Islet precursor cell (in vitro differentiated cells): ENCODE measurements at places on chromosomes 2 and 18.

DNA sequence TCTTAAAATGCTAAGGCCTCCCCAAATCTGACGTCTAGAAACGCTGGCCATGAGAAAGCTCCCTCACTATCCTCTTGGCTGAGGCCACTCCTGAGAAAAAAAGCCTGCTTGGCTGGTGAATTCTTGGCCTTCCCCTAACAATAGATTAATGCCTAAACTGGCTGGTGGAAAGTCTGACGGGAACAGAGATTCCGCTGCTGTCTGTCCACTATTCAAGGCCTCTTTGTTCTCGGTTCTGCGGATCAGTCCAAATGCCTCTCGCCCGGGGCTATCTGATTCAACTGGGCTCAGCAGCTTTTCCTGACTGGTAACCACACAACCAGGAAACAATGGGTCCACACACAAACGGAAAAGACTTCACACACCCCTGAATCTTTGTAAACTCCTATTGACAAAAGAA is 27.2 kb downstream of the PXDN start:
- DNase-seq = peak; percentile 96

- no peak for DNase-seq
Observed at GRCh38 chr2:205375461-205376448, 306.5 kb upstream of the NRP2 start.

GRCh38 chr18:9404565-9405060 is 70.0 kb downstream of the TWSG1 start:
- peak; percentile 84 for DNase-seq

DNA sequence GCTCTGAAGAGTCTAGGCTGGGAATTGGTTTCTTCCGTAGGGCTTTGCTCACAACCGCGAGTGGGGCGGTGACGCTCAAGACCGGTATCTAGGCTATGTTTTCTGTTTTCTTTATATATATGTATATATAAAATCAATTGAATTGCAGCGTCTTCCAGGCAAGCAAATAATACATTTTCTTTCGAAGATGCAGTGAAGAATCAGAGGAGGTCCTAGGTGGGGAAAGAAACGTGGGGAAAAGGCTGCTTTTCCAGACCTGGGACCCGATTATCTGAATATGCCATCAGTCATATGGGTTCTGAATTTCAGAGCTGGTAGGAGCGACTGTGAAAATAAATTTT is 714 bp upstream of the SCN9A start:
- no peak for DNase-seq

- DNase-seq = no peak
Observed at GRCh38 chr2:25790074-25790790, 88.1 kb downstream of the ASXL2 start.

DNA sequence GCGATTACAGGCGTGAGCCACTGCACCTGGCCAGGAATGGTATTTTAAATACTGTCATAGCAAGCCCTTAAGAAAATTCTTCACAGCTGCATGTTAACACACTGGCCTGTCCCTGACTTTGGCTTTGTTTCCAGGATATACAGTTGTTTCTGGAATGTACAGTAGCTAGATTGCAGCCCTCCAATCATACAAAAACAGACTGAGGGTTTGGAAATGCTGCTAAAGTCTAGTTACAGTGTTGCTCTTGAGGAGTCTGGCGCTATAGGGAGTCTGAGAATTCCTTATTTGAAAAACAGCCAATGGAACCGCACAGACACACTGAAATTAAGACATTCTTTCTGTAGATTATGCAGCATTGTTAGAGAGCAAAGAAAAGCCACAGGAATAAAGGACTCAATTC is 37.7 kb downstream of the STON1 start:
- no peak for DNase-seq

GRCh38 chr2:38216886-38217285 is 140.9 kb upstream of the CYP1B1 start:
- DNase-seq = no peak

- peak; percentile 70 for DNase-seq
Observed at GRCh38 chr2:128600581-128601297, 282.1 kb upstream of the HS6ST1 start.

DNA sequence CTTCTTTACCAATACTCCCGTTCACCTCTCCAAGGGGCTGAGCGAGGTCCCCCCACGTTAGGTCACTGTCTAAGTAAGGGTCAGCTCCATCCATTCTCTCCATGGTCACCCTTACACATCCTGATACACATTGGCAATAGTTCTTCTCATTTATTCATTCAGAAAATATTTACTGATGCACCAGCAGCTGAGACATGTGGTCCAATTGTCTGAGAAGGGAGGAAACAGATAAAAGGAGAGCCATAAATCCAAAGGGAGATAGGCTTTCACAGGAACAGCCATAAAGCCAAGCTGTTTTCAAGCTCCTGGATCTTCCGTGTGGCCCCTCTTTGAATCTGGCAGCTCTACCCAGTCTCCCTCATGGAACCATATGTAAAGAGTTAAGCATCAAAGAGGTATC is 121.2 kb downstream of the TXNL1 start:
- no peak for DNase-seq

- DNase-seq = no peak
Observed at GRCh38 chr2:81084101-81084500, 779.5 kb upstream of the LRRTM1 start.

- DNase-seq = peak; percentile 42
Observed at GRCh38 chr2:46510598-46511177, 31.3 kb downstream of the TMEM247 start.

DNA sequence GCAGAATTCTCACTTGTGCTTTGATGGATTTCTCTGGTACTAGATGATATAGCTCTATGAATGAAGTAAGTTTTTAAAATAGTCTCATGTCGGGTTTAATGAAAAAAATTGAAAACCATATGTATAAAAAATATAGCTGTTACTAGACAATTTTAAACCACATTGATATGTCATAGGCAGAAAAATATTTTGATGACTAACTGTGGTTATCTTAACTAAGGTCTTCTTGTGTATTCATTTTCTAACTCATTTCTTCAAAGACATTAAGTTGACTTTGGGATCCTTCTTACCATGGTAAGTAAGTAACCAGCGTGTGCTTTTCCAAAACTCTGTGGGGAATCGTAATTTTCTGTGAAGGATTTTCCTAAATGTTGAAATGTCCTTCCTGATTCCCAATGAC is 160.9 kb upstream of the COL3A1 start:
- no peak for DNase-seq

- DNase-seq = peak; percentile 97
Observed at GRCh38 chr2:88329815-88330603, 122.5 kb downstream of the FOXI3 start.

DNA sequence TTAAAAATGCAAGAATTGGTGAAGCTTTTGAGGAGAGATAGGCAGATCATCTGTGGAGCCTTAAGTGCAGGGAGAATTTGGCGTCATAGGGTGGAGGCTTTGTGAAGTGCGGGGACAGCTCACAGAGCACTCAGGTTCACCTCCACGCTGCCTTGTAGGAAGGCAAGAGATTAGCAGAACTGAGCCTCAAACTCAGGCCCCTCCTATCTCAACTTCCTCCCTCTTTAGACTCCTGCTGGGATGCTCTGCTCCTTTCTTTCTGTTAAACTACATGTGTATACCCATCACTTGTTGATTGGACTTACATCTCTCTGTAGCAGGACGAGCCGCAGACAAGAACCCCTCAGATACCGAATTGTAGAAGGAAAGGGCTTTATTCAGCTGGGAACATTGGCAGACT is 422.2 kb downstream of the SETBP1 start:
- no peak for DNase-seq

DNA sequence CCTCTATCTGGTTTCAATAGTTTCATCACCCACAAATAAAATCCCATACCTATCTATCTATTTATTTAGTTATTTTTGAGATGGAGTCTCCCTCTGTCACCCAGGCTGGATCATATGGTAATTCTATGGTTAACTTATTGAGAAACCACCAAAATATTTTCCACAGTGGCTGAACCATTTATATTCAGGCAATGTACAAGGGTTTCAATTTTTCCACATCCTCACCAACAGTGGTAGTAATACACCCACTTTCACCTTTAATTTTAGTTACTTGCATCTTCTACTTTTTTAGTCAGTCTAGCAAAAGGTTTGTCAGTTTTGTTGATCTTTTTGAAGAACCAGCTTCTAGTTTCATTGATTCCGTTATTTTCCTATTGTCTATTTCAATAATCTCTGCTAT is 46.1 kb upstream of the PHLPP1 start:
- DNase-seq = no peak

DNA sequence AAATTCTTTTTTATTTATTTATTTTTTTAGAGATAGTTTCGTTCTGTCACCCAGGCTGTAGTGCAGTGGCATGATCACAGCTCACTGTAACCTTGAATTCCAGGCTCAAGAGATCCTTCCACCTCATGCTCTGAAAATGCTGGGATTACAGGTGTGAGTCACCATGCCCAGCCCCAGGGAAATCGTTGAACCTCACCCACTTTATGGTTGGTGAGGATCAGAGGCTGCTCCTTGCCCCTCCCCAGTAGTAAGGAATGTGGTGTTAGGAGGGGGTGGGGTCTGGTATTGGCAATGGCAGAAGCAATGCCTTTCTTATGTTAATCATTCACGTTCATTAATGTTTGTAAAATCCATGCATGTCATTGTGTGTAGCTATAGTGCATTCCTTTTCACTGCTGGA is 161.9 kb downstream of the SUCLG1 start:
- DNase-seq = peak; percentile 91

DNA sequence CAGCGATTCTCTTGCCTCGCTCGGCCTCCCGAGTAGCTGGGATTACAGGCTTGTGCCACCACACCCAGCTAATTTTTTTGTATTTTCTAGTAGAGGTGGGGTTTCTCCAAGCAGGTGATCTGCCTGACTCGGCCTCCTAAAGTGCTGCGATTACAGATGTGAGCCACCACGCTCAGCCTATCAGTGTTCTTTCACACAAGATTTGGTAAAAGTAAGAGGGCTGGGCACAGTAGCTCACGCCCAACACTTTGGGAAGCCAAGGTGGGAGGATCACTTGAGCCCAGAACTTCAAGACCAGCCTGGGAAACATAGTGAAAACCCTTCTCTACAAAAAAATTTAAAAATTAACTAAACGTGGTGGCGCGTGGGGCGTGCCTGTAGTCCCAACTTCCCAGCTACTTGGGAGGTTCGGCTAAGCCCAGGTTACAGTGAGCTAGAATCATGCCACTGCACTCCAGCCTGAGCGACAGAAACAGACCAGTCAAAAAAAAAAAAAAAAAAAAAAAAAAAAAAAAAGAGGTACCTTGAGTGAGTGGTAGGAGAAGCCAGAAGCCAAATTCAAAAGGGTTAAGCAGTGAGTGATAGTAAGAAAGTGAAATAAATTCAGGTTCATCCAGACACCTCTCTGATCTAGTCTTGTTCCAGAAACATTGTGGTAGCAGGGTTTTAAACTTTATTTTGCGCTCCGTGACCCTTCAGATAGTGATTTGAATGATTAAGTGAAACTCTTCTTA is 981 bp downstream of the MRPL53 start:
- DNase-seq = no peak

DNA sequence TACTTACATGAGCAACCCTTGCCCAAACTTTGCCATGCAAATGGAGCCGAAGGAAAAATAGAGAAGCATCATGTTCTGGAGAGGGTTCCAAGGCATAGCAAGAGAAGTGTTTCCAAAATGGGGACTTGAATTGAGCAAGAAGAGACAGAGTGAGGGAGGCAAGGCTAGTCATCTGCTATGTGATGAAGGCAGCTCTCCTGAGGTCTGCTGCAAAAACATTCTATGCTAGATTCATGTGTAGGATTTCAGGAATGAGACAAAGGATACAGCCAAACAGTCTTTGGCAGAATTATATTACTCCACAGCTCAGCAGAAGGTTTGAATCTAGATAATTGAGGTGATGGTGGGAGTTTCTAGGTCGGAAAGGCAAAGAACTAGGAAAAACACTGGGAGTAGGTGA is 24.1 kb upstream of the MRPL19 start:
- no peak for DNase-seq

GRCh38 chr18:68234676-68235075 is 480.2 kb downstream of the TMX3 start:
- no peak for DNase-seq

GRCh38 chr18:77039196-77040130 is 93.1 kb downstream of the MBP start:
- DNase-seq = no peak

DNA sequence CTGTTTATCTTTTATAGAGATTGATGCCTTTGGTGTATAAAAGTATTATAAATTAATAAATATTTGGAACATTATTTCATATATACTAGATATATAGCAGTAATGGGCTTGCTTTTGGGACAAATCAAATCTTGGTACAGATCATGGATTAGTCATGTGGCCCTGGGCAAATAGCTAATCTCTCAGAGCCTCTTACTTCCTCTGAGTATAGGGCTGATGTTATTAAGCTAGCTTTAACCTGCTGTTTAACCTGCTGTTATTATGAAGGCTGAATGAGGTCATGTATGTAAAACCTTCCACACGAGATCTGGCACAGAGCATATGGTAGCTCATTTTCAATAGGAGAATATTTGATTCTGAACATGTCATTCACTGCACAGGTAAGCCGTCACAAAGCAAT is 5.7 kb downstream of the ITGB6 start:
- DNase-seq = no peak

- no peak for DNase-seq
Observed at GRCh38 chr2:150571121-150571520, 83.7 kb upstream of the RND3 start.

DNA sequence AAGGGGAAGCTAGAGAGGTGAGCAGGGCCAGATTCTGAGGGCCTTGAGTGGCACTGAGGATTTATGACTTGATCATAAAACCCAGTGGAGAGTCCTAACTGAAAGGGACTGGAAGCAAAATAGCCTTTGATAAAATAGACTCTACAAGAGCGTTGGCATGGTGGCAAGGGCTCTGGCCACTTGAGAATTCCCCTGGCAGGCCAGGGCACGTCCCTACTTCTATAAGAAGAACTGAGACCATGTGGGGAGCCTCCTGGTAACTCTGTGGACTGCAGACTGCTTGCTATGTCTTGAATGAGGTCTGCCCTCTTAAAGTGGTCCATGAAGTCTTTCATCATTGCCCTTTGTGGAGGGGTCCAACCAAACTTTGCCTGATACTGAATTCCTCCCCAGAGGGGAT is 324.8 kb downstream of the ALK start:
- no peak for DNase-seq

DNA sequence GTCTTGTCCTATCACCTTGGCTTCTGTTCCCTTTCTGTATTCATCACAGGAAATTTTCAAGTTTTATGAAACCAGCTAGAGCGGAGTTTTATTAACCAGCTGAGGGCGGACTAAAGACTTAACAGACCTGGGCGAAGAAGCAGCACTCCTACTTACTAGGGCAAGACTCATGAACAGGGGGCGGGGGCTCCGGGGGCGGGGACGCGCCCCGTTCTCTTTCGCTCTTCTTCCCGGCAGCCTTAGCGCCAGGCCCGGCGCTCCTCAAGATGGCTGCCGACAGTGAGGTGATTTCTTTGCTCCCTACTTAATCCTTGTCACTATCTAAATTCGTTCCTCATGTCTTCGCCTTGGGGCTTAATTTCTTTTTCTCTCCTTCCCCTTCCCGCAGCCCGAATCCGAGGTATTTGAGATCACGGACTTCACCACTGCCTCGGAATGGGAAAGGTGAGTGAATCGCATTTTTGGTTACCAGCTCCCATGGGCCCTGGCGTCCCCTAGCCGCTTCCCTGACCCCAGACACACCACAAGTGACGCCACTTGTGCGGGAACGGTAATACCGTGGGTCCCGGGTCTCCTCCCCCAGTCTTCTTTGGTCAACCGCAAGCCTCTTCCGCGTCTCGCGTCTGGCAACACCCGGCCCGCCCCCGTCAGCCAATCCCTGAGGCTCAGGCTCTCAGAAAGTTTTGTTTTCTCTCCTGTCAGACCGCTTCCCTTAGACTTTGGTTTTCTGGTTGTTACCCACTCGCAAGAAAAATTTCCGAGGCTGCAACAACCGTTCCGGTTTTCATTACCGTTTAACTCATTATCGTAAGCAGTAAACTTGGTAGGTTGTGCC is at the start of gene RAB3GAP1:
RAB3GAP1 (plus strand) TSS at position 251 of the 835 bp plus-strand sequence; CDS start at position 267, 16 bp downstream.
- DNase-seq = peak; percentile 92

- no peak for DNase-seq
Observed at GRCh38 chr2:160257041-160257742, 57.1 kb upstream of the ITGB6 start.
